ENCODE measurements at places on chromosomes 2 and 18. TPM values are rescaled to one million over a fixed set of nuclear protein-coding genes. Genes with fewer than 3 reads are reported as not detected.

DNA sequence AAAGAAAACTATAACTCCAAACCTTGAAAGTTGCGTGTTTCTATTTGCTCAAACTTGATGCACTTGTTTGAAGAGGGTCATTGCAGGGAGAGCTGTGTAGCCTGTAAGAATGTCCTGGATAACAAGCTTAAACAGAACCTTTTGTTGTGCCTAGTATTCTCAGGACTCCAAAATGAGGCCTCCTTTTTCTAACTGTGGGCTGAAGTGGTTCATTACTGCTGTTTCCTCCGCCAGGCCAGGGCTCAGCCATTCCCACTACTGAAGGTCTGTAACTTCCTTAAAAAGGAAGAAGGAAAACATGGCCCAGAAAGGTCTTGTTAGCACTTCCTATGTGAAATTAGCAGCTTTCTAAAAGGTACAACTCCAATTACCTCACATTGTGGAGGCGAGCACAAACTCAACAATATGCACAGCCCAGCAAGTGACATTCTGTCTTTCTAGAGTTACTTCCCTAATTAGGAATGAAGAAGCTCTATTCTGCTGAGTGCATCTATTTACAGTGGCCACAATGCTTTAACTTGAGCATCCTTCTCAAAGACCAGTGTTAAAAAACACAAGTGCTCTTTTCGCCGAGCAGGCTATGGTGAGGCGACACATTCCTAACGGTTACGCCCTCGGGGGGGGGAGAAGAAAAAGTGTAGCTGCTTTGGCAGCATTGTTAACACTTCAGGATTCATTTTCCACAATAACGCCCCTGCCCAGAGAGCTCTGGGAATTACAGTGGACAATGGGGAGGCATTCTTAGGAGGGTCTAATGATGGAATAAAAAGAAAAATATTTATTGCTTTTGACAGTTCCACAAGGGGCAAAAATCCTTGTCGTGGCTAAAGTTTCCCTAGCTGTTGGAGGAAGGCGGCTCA, 136.9 kb upstream of the SIX3 start:
- DNase-seq: no peak

- no peak for DNase-seq
These were observed 176.5 kb upstream of the DCC start for GRCh38 chr18:52163478-52163877.

DNA sequence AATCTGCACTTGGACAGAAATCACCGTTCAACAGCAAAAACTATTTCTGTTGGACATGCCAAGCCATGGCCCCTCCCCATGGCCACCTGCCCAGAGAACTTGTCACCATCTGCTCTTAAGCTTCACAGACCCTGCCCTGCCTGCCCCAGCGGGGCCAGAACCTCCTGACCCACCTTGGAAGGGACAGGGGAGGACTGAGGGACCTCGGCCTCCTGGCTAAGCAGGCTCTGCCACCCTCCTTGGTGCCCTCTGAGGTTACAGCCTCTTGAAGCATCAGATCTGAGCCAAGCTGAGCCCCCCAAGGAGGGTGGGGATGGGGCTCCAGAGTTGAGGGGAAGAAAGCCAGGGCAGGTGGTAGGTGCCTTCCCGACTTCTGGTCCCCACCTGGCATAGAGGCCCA, 6.5 kb downstream of the TEX261 start:
- DNase-seq: no peak

AKAIN1 gene
- total RNA-seq: 4.5 TPM

CLEC4F gene
- total RNA-seq: not detected
